ENCODE measurements at places on chromosomes 11 and 22.

- DNase-seq: no peak
Measured at GRCh38 chr22:40113696-40114095, 64.0 kb upstream of the TNRC6B start.

DNA sequence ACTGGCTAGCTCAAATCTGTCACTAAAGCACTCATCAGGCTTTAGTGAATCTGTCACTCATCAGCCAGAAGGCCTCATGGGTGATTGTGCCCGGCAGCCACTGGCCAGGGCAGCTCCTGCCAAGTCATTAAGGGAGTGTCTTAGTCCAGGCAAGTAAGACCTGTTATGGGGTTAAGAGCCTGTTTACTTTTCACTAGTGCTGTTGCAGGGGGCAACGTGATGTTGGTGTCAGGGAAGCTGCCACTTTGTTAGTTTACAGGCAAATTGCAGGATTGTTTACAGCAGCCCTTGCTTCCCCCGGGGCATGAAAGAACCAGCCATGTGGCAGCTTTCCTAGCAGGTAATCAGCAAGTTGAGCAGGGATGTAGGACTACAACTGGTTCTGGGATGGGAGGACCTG, 155.6 kb upstream of the NCAM1 start:
- DNase-seq: no peak

DNA sequence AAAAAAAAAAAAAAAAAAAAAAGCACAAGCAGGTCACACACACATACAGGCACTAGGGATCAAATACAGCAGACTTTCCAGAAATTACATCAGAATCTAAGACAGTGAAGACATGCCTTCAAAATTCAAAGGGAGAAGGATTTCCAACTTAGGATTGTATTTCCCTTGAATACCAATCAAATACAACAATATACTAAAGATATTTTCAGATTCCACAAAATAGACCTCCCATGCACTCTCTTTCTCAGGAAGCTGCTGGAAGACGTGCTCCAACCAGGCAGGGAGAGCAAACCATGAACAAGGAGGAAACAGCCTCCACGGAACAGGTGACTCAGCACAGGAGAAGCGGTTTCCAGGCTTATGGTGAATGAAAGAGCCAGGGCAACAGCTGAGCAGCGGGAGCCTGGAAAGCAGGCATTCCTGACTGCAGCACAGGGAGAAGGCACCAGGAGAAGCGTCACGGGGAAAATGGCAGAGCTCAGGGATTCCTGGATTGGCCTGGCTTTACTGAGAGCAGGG, 32.0 kb downstream of the TMEM184B start:
- DNase-seq: peak; percentile 28

DNA sequence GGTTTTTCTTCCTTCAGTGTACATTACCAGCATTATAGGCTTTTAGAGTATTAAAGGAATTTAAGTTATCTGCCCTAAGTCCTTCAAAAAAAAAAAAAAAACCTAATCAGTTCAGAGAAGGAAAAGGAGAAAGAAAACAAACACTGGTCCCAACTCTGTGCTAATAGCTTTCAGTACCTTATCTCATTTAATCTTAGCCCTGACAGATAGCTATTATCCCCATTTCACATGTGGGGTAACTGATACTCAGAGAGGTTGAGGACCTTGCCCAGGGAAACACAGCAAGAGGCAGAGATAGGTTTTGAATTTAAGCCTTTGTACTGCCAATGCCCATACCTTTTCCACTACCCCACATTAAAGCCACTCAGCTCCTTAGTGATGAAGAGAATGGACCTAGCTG, 43.4 kb downstream of the FAT3 start:
- DNase-seq: no peak
